Activated CD4-positive, alpha-beta T cell treated with anti-CD3 and anti-CD28 coated beads for 4 hours (primary cell): ENCODE measurements at places on chromosomes 3 and 15.

GRCh38 chr15:60494108-60494507 lies 15.2 kb upstream of the ICE2 start:
- no peak for DNase-seq

GRCh38 chr3:161175506-161175905 lies 45.6 kb upstream of the NMD3 start:
- DNase-seq = no peak

- DNase-seq = no peak
These were observed 41.2 kb downstream of the PCSK6 start for GRCh38 chr15:101448336-101448735.

DNA sequence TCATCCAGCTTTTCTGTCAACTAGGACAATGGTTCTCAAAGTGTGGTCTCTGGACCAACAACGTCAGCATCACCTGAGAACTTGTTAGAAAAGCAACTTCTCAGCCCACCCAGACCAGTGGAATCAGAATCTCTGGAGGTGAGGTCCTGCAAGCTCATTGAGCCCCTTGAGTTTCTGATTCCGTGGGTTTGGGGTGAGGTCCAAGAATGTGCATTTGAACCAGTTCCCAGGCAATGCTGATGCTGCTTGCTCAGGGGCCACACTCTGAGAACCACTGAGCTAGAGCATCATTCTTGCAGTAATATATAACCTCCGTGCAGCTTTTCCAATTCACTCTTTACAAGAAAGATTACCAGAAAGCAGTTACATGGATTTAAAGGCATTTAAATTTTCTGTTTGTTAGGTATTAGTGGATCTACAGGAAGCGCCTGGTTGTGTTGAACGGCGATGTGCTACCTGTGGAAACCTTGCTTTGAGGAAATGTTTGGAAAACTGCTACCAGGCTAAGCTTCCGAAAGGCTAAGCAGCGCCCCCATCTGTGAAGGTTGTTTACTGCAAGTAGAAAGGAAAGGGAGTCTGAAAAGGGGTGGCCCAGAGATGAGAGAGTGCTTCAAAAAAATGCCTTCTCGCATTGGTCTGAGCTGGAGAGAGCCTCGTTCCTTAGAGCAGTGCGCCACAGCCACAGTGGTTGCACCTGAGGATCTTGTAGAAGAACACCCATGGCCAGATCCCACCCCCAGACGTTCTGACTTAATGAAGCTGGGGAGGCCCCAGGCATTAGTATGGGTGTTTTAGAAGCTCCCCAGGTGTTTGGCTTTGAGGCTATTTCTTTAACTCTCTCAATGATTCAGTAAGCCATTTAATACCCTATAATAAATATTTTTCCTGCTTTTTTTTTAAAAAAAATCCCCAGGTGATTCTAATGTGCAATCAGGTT lies 50.0 kb downstream of the RLBP1 start:
- DNase-seq = no peak

GRCh38 chr15:79051941-79052731 lies 38.4 kb downstream of the RASGRF1 start:
- DNase-seq = no peak

DNA sequence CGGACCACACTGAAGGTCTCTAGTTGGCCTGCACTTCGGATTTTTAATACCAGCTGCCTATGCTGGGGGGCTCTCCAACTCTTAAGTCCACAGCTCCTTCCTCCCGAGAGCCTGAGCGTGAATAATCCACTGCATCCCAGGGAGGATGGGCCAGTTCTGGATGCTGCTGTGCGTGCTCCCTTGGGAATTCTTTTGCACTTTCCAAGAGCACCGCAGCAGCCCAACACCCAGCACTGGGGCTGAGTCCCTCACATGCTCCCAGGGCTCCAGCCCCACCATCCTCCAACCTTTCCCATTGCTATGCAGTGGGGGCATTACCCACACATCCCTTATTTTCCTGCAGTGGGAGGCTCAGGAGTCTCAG lies 136.4 kb upstream of the IQSEC1 start:
- DNase-seq = no peak

DNA sequence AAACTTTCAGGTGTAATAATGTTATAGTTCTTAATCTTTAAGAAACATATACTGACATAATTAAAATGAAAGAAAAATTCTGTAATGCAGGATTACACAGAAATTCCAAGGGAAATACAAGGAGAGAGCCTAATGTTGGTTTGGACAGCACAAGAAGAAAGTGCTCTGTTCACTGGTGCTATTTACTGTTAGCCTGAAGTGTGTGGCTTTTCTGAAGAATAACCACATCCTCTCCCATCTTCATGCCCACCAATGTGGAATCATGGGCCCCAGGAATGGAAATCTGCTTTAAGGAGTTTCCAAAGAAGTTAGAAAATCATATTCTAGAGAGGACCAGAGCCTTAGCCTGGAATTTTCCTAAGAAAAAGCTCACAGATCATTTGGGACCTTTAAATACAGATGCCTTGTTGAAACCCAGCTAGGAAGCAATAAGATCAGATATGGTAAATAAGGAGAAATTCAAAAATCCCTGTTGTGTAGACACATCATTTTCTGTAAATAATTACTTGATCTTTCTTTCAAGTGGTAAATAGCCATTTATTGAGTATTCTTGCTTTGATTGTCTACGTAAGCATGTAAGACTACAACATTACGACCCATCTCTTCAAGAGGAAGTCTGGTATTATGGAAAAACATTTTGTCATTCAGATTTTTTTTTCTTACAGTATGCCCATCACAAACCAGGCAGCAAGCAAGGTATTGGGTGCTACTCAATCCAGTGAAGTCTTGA lies 10.3 kb upstream of the USP50 start:
- no peak for DNase-seq

GRCh38 chr3:151971814-151972579 lies 98.6 kb downstream of the SUCNR1 start:
- no peak for DNase-seq

- DNase-seq = no peak
These were observed 73.2 kb downstream of the CORO2B start for GRCh38 chr15:68651916-68652525.

DNA sequence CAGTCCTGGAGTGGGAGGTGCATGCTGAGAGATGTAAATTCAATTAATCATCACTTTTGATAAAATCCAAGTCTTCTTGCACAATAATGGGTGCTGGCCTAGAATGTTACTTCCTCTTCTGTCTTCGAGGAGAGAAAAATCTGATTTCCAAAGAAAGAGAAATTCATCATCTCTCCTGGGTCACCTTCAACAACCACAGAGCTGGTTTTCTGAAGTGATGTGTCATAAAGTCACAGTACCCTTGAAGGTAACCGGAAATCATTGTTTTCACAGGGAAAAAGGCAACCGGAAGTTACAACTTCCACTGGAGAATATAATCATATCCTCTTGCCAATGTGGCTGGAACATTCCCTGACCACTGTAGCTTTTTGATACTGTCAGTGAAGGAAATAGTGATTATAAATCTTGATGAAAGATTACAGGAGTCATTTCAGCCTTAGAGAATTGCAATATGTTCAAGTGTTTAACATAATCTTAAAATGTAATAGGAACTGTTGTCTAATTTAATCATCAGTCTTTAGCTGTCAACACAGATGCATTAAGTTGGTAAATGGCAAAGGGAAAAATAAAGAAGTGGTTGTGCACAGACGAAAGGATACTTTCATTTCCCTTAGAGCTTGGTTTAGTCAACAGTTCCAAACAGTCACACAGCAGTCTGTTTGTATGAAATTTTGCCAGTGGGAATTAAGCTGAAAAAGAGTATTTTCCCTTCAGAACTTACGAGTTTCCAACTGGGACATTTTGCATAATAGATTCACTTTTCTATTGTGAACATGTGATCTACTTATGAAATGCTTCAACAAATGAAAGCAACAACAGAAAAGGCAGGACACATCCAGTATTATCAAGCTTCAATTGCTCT lies 106.5 kb upstream of the SLC4A7 start:
- DNase-seq = peak; percentile 6

DNA sequence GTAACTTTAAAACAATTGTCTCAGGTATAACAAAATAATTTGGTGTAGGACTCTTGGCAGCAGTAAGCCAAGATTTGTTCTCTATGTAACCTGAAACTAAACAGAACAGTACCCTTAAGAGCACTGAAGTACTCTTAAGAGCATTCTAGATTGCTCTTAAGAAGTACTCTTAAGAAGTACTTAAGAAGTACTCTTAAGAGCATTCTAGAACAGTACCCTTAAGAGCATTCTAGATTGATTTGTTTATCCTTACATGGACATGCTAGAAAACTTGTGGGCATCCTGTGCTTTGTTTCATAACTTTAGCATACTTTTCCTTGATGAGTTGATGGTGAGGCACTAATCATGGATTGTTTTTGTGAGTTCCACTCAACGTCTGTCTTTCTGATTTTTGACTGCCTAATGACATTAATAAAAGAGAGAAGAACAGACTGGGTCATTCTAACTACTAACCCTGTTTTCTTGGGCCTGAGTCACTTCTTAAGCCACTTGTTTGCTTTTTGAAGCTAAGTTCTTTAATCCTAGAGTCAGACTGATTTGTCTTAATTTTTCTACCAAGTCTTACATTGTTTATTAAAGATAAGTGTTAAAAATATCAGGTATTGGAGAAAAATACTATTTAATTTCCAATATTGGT lies 57.2 kb upstream of the UTS2B start:
- no peak for DNase-seq

- no peak for DNase-seq
These were observed 16.0 kb upstream of the BCL2L10 start for GRCh38 chr15:52128568-52128967.

- DNase-seq = no peak
These were observed 26.4 kb upstream of the SKIL start for GRCh38 chr3:170331143-170331542.

- DNase-seq = no peak
These were observed at the start of gene TM6SF1 for GRCh38 chr15:83106994-83107840. TSS of gene TM6SF1 (plus strand) at chr15:83107645. CDS start at chr15:83107681, 36 bp downstream.
